ENCODE measurements at places on chromosomes 16 and 17.

- no peak for DNase-seq
These were observed 48.5 kb downstream of the HAPSTR1 start for GRCh38 chr16:9139965-9140364.

DNA sequence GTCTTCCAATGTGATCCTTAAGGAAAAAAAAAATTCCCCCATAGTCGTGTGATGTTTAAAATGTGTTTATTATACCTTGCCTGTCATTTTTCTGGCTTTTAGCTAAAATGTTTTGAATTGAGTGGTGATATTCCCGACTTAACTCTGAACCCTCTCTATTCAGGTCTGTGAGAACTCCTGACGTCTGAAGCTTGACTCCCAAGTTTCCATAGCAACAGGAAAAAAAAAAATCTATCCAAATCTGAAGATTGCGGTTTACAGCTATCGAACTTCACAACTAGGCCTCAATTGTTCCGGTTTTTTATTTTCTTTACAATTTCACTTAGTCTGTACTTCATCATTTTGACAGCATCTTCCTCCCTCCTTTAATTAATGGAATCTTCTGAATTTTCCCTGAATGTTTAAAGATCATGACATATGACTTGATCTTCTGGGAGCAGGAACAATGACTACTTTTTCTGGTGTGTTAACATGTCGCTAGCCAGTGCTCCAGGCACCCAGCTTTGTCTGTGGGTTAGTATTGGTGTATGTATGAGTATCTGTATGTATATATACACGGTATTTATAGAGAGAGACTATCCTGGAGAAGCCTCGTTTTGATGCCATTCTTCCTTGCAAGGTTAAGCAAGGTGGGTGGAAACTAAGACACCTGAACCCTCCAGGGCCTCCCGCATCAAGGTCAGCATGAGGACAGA lies 12.8 kb upstream of the HSBP1 start:
- no peak for DNase-seq

GRCh38 chr17:27980043-27980442 lies 62.4 kb upstream of the NLK start:
- DNase-seq: no peak

DNA sequence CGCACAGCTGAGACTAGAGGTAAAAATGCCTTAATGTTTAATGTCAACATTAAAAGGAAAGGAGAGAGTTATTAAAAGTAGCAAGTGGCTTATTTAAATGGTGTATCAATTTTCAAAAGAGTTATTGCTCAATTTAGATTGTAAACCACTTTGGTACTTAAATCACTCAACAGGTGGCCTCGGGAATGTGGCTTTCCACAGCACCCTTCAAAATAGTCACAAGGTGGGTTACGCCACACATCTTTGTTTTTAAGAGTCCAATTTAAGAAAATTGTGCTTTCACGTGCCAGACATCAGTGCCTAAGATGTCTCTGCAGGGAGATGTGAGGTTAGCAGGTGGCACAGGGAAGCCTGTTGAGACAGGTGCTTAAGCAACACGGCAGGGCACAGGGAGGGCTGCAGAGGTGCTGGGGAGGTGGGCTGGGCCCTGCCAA lies 27.5 kb upstream of the ADCY7 start:
- no peak for DNase-seq

DNA sequence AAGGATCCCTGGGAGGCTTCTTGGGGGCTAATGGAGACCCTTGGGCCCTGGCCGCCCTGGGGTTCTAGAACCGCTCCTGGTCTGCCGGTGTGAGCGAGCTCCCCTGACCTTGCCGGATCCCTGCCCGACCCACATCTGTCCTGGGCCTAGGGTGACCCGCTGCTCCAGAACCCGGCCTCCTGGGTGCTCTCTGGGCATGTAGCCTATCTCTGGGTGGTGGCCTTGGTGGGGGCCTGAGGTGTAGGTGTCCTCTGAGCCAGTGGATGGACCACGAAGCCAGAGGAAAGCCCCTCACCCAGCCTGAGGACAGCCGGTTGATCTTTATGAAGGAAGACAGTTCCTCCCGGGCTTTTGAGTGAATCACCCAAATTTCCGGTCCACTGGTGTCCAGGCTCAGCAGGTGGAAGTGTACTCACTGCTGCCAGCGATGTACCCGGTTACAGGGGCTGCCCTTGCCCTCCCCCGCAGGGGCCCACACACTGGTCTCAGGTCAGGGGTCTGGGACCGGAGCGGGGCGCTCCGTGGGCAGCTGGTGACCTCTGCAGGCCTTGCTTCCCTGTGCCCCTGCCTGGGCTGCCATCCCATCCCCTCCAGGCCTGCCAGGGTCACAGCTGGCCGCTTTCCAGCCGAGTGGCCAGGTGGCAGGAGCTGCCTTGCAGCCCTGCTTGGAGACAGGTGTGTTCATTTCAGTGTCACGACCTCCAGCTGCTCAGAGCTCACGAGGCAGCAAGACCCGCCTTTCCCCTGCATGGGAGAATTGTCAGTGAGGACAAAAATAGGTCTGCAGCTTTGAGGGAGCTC lies 10.5 kb upstream of the GSE1 start:
- DNase-seq: no peak

GRCh38 chr17:16820161-16820877 lies 130.3 kb downstream of the CCDC144A start:
- DNase-seq: no peak

GRCh38 chr17:29250666-29251065 lies 4.0 kb downstream of the CRYBA1 start:
- DNase-seq: no peak

DNA sequence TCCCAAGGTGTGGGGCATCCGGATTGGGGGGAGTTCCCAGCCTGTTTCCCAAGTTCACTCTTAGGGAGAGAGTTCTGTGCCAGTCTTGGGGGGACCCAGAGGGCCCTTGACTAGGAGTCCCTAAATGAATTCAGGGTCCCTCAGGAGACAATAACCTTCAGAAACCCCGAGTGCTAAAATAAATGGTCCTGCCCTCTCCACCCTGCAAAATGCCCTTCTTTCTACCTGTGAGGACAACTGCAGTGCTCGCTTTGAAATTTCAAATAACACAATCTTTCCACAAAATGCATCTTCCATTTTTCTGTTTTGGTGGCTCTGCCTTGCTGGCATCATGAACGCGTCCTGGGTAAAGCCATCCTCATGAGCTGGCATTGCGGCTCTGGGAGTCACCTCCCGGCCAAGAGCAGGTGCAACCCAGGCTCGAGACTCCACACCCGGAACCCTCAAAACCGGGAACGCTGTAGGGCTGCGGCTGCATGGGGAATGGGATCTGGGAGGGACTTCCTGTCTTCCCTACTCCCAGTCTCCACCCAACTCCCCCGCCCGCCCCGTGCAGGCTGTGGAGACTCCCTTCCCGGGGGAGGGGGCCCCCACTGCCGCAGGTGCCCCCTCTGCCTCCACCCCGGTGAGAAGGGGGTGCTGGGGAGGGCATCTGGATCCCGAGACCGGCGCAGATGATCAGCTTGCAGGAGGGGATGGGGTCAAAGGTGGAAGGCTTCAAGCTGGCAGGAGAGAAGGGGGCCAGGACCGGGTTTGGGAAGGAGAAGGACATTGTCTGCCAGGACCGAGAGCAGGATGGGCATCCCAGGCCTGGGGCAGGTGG lies at the start of gene ZNF205:
ZNF205 (plus strand) TSS at position 529 of the 823 bp plus-strand sequence. CDS start 845 bp downstream, outside the sequence.
- DNase-seq: no peak
